ENCODE measurements at places on chromosomes 4 and X.
A peak's percentile ranks its signal among the peaks of the same experiment; 100 is the strongest.

DNA sequence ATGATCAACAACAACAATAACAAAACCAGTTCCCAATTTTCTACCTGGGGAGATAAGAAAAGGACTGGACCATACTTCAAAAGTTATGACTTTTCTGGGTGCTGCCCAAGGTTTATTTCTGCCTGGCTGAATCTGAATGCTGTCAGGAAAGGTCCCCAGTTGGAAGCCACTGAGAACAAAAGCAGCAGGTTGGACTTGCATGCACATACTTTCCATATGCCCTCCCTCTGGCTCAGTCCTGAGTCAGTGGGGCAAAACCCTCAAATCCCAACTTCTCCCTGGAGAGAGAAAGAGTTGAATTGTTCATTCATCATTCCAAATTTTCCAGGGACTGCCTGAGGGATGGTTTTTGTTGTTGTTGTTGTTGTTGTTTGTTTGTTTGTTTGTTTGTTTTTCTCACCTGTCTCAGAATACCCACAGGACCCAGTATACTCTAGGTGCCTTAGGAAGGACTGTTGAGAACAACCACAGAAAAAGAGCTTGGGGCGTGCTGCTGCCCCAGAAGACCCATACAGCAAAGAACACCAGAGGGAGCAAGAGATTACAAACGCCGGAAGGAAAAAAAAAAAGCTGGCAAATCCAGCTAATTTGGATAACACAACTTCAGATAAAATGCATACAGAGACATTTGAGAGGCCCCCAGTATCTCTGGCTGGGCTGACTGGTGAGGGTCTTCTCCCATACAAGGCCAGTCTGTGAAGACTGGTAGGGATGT lies 138.9 kb upstream of the INPP4B start:
- no peak for DNase-seq

DNA sequence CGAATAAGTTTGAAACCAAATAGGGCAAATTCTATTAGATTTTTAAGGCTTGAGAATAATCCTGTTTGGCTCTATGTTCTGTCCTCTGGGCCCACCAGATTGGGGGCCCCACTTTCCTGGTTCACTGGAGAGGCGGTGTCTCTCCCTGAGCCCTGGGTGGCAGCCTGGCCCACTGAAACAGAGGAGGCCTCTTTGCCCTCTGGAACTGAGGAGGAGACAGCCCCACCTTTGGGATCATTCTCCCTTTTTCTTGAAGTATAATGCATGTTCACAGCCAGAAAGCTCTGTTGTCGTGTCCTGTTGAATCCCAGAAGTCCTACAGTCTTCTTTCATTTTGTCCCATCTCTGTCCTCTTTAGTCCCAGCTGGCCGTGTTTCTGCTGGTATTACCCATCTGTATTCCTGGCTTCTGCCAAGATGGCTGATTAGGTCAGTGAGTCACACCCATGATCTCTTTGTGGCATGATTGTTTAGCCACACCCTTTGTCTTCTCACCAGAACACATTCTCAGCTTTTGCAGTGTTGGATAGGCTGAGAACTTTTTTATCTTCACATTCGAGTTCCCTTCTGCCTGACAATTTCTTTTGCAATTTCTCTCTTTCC lies 8.1 kb upstream of the TBC1D25 start:
- DNase-seq = peak; percentile 14

GRCh38 chr4:119026662-119027444 lies 108.8 kb upstream of the MYOZ2 start:
- no peak for DNase-seq

DNA sequence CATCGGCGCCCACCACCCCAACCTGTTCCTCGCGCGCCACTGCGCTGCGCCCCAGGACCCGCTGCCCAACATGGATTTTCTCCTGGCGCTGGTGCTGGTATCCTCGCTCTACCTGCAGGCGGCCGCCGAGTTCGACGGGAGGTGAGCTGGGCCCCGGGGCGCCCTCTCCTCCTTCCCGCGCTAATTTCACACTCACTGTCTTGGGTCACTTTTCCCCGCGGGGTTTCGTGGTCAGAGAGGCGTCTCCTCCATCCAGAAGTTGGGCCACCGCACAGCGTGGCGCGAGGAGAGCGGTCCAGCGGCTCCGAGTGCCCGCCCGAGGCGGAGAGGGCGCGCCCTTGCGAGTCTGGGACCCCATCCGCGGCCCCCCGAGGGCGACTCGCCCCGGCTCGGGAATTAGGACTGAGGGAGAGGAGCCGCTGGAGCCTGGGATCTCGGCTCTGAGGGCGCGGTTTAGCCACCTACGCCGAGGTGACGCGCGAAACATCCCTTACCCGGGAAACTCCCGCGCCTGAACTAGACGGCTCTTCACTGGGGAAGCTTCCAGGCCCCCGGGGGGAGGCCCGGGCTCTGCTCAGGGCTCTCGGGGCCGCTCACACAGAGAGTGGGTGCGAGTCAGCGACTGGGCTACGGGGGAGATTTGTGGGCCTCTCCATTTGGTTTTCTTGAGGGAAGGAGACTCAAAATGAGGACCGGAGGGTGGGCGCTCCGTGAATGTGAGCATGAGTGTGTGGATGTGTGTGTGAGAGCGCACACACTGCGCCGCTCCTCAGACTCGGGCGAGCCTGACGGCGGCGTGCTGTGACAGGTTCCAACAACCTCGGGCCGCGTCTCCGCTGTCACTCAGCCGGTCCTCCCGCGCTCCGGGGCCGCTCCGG lies 551 bp downstream of the NPNT start:
- DNase-seq = peak; percentile 18

DNA sequence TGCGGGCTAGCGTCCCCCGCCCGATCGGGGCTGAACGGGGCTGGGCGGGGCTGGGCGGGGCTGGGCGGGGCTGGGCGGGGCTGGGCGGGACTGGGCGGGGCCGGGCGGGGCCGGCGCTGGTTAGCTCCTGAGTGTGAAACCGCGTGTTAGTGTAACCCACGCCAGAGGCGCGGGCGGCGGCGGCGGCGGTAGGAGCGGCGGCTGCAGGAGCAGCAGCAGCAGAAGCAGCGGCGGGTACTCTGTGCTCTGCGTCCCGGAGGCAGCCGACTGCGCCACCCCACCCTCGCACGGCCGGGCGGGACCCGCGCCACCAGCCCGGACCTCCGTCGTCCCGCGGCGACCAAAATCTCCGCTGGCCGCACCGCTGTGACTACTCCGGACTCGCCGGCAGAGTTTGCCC lies 128.1 kb downstream of the LAS1L start:
- DNase-seq = peak; percentile 57

GRCh38 chr4:158850371-158850770 lies 81.5 kb downstream of the FNIP2 start:
- no peak for DNase-seq

DNA sequence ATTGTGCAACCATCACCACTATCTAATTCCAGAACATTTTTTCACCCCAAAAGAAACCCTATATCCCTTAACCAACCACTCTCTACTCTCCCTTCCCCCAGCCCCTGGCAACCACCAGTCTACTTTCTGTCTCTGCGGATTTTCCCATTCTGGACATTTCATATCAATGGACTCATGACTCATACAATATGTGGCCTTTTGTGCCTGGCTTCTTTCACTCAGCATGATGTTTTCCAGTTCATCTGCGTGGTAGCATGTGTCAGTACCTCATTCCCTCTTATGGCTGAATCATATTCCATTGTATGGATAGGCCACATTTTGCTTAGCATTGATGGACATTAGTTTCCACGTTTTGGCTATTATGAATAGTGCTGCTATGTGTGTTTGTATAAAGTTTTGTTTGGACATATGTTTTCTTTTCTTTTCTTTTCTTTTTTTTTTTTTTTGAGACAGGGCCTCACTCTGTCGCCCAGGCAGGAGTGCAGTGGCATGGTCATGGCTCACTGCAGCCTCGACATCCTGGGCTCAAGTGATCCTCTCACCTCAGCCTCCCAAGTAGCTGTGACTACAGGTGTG lies 335.4 kb downstream of the BCOR start:
- no peak for DNase-seq

- DNase-seq = no peak
These were observed 166.9 kb upstream of the PCDH10 start for GRCh38 chr4:132982151-132982550.

- DNase-seq = no peak
These were observed 29.9 kb upstream of the SOD3 start for GRCh38 chr4:24765376-24765988.

DNA sequence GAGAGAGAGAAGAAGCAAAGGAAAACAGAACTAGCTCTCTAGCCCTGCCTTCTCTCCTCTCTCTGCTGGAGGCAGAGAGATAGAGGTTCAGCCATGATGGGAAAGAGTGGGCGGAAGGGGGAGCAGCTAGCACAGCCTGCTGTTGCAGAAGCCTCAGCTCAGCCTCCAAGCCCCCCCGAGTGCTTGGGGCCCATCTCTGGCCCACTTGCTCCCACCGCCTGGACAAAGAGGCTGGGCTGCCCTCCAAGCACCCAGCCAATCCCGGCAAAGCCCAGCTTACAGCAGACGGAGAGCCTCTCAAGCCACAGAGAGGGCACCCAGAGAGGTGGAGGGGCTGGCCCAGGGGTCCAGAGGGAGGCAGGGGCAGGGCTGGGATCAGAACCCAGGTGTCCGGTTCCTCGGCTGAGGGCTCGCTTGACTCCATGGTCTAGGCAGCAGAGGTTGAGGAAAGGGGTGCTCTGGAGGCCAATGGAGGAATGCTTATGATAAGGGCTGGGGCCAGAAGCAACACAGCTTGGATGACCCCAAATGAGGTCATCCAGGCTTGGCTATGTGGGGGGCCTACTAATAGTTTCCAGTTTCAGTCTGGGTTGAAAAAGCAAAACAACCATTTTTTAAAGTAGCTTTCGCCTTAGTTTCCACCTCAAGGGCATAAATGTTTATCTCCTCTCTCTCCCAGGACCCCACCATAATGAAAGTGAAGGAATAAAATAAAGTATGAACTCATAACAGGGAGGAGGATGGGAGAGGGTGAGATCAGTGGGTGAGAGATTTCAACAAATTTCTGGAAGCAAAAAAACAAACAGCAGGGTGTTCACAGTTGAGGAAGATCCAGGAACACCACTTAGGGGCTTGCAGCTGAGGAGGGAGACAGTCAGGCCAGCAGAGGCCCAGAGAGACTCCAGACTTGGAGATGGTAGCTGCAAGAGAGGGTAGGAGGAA lies 24.9 kb upstream of the IQSEC2 start:
- no peak for DNase-seq

DNA sequence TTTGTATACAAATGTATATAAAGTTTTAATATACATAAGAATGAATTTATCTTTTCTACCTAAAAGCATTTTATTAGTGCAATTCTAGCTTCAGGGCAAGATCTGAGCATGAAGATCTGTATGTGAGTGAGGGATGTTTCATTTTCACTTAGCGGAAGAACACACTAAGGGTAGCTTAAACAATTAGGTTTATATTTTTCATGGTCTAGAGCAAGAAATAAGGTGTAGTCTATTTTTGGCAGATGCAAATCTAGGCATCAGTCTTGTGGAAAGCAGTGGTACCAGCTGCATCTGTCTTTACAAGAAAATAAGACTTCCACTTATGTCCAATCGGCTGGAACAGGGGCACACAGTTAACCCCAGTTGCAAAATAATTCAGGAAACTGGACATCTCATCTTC lies 433.3 kb downstream of the ADAM29 start:
- no peak for DNase-seq

- peak; percentile 22 for DNase-seq
These were observed 38.1 kb downstream of the GPR174 start for GRCh38 chrX:79182616-79183015.

GRCh38 chr4:25106363-25107151 lies 53.7 kb downstream of the SEPSECS start:
- no peak for DNase-seq

GRCh38 chr4:176387571-176387970 lies 67.8 kb downstream of the SPCS3 start:
- no peak for DNase-seq

DNA sequence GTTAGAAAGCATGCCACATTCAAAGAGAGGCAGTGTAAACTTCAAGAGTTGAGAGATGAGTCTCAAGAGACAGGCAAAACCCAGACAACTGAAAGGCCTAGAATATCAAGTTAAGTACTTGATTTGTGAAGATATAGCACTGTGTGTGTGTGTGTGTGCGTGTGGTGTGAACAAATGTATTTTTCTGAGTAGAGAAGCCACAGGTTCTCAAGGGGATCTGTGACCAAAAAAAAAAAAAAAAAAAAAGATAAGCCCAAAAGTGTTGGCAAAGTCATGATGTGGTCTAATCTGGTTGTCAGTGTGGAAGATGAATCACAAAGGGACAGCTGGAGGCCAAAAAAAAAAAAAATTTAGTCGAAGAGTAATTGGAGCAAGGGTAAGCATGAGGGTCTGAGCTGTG lies 3.9 kb downstream of the RIPPLY1 start:
- no peak for DNase-seq

GRCh38 chrX:125651426-125651825 lies 331.8 kb downstream of the TEX13C start:
- DNase-seq = no peak

DNA sequence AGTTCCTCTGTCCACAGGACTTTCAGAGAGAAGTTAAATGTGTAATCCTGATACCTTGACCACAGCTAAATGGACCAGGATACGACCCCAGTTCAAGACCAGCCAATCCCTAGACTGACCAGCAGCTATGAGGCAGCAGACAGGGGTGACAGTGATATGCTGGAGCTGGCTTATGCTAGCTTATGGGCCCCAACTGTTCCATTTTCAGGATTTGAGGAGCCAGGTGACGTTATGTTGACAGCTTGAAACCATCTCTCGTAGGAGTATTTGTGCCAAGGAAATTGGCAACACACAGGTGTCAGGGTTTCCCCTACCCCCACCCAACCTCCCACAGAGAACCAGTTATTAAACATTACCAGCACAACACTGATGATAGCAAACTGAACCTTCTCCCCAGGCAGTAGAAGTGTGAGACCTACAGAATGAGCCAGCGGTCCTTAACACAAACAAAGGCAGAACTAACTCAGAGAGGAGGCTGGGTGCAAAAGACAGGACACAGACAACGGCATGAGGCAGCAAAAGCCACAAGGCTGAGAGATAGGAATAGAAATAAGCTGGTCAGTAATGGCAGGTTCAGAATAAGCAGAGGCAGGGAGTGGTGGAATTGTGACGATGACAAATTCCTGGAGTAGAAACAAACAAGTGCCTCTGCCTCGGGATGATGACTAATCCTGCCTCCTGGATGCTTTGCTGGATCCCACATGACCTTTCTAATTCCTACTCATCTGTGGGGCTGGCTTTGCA lies 85.6 kb upstream of the CPEB2 start:
- no peak for DNase-seq

- DNase-seq = peak; percentile 3
These were observed 203.9 kb upstream of the VCX3A start for GRCh38 chrX:6738518-6739470.

- DNase-seq = no peak
These were observed 186.4 kb upstream of the PUDP start for GRCh38 chrX:7334253-7334935.

GRCh38 chr4:30068234-30068633 lies 651.9 kb upstream of the PCDH7 start:
- DNase-seq = no peak

DNA sequence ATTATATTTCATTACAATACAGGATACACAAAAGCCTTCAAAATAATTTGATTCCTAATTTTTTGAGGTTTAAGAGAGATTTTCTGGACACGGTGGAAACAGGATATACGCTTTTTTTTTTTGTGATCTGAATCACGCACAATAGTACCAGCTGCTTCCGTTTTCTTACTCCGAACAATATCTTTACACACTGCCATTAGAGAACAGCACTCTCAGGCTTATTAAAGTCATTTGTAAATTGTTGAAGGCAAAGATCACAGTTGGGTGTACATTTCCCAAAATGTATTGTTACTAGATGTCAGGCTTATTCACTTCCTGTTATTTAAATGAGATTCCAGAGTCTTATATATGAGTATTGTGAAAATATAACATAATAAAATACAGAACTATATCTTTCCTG lies 71.5 kb downstream of the TMEM47 start:
- DNase-seq = no peak
